ENCODE measurements at places on chromosomes 12 and 14.

GRCh38 chr14:63174760-63175191 is 29.5 kb upstream of the RHOJ start:
- DNase-seq: peak; percentile 60

DNA sequence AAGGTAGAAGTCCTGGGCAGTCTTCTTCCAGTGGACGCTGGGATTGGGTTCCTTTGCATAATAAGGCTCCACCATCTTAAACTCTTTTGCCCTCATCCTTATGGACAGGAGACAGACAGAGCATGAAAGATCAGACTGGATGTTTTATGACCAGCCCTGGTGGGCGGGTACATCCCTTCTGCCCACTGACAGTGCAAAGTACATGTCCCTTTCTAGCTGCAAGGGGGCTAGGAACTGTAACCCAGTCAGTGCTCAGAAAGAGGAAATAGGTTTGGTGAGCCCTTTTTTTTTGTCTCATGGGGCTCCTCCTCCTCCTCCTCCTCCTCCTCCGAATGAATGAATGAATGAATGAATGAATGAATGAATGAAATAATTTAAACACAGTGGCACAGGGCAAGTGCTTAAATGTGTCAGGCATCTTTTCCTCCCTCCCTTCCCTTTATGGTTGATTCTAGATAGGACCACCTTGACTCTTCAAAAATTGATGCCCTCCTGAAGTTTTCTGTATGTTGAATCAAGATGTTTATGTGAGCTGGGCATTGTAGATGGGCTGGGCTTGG is 36.4 kb upstream of the HNF1A start:
- no peak for DNase-seq

DNA sequence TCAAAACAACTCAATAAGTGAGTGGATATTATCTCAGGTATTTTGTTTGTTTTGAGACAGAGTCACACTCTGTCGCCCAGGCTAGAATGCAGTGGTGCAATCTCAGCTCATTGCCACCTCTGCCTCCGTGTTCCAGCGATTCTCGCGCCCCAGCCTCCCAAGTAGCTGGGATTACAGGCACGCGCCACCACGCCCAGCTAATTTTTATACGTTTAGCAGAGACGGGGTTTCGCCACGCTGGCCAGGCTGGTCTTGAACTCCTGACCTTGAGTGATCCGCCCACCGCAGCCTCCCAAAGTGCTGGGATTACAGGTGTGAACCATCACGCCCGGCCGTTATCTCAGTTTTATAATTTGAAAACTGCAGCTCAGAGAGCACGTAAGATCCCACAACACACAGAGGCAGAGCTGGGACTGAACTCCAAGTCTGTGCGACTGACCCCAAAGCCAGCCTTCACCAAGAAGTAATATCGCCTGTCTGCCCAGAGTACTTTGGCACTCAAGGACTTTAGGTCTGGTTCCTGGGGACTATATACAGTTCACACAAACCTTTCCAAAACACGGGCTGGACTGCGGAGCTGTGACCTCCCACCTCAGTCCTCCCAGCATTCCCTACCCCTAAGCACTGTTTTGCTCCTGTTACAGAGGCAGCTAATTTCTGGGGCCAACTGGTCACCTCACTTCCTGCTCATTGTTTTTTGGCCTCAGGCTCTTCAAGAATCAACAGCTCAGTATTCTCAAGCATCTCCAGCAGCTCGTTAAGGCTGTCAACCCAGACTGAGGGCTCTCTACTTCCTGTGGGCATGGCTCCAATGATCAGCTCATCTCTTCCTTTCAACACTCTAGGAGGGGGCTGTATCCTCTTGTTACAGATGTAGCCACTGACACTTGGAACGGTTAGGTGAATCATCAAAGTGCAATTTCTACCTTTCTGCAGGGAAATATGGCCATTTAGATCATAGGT is 22.5 kb downstream of the TESC start:
- DNase-seq: no peak

GRCh38 chr12:66269757-66270383 is 32.4 kb upstream of the HELB start:
- peak; percentile 54 for DNase-seq

- DNase-seq: no peak
Measured at GRCh38 chr12:701896-702539, 38.8 kb upstream of the NINJ2 start.

- DNase-seq: no peak
Measured at GRCh38 chr12:1872001-1872400, 46.5 kb downstream of the CACNA2D4 start.

DNA sequence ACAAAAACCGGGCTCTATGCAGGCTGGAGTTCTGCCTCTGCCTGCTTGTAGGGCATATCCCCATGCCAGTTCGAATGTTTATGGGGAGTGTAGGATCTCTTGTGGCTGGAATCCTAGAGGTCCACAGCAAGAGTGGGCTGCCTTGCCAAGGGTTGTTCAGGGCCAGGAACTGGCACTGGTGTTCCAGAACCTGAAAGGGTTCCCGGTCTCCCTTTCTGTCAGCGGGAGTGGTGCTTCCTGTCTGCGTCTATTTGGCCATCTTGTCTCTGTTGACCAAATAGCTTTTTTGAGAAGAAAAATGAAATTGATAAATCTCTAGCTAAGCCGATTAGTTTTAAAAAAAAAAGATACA is 17.8 kb downstream of the OLR1 start:
- DNase-seq: no peak

DNA sequence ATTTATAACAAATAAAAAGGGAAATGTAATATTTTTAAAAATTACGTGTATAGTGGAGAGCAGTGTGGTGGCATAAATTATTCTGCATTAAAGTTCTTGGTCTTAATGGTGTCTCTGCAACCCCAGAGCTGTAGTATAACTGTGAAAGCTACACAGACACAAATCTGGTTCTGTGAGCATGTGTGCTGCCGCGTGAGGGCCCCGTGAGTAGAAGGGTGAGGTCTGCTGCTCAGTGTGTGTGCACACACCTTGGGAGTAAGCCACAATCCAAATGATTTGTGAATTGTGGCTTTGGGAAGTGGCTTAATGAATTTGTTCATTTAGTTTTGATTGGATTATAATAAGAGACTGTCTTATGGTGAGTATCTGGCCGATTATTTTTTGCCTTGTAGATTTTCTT is 16.8 kb downstream of the PELI2 start:
- no peak for DNase-seq

DNA sequence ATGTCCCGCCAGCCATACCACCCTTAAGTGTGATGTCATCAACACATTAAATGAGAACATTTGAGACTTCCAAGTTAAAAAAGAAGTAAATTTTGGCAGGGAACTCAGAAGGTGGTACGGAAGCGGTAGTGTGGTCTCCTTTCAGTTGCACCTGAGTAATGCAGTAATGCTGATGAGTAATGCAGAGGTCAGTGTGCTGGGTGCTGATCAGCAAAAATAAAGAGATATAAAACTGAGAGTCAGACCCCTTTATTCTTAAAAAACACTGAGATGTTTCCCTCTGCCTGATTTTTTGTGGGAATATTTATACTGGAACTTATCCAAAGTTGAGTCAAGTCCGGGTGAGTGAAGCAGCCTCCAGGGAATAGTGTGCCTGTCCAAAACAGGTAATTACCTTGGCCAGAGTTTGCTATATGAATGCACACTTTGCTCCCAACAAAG is 370.6 kb upstream of the PRICKLE1 start:
- DNase-seq: peak; percentile 82

- DNase-seq: no peak
Measured at GRCh38 chr12:57461917-57462250, 2.3 kb downstream of the GLI1 start.

GRCh38 chr12:71160585-71160984 is 2.8 kb upstream of the TSPAN8 start:
- DNase-seq: peak; percentile 56

GRCh38 chr14:80988735-80989429 is 33.5 kb downstream of the TSHR start:
- DNase-seq: peak; percentile 13

GRCh38 chr12:49730568-49731101 is 10.7 kb upstream of the TMBIM6 start:
- DNase-seq: peak; percentile 36

DNA sequence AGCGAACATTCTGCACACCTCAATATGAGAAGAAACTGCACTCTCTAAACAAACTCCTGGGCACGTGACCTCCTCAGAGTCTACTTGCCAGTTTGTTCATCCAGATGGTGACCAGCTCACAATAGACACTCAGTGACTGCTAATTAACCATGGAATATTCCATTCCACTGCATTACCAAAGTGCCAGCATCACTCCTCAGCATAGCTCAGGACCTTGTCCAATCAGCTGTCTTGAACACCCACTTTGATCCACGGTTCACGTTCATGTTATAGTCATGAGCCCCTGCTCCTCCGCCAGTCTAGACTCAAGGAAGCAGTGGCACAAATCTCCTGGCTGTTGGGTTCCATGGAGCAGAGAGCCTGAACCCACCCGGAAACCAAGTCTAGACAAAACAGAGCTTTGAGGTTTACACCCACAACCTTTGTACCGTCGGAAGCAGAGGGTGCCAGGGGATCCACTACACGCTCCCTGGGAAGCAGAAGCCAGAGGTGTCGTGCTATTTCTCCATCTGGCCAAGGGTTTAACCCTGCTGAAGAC is 285.3 kb downstream of the ZFP36L1 start:
- no peak for DNase-seq

- no peak for DNase-seq
Measured at GRCh38 chr12:113378291-113378690, 19.9 kb downstream of the PLBD2 start.

- DNase-seq: no peak
Measured at GRCh38 chr12:107894589-107894988, 120.1 kb downstream of the ASCL4 start.

- DNase-seq: peak; percentile 96
Measured at GRCh38 chr14:60247994-60248696, 876 bp upstream of the PPM1A start.

DNA sequence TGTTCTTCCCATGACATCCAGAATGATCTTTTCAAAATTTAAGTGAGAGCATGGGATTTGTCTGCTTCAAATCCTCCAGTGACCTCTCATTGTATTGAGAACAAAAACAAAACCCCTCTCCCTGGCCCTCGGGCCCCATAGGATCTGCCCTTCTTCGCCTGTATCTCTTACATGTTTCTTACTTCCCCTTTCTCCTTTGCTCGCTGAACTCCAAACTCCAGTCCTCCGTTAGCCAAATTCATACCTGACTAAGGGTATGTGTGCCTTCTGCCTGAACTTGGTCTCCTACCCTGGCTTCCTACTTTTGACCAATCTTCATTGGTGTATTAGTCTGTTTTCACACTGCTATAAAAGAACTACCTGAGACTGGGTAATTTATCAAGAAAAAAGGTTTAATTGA is 13.2 kb upstream of the TSPAN11 start:
- DNase-seq: no peak

GRCh38 chr14:99879401-99880295 is 86.4 kb downstream of the EML1 start:
- peak; percentile 21 for DNase-seq

DNA sequence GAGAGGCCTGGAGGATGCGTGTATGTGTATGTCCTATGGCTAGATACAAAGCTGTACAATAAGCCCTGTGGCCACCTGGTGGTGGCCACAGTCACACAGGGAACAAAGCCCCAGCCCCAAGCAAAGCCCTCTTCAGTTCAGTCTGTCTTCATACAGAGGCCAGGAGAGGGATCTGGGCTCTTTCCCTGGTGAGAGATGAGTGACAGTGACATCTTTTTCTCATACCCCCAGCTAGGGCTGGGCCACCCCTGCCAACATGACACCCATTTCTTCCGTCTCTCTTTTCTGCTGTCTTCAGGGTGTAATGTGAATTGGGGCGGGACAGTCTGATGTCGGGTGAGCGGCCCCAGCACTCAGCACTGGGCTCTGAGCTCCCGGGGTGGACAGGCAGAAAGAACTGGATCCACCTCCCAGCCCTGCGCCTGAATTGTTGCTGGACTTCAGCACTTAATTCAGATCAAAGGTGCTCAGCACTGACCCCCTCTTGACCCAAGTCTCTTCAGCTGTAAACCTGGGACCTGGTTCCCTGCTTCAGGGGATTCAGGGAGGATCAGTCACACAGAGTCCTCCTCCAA is 59.8 kb downstream of the SERPINA3 start:
- DNase-seq: peak; percentile 23

DNA sequence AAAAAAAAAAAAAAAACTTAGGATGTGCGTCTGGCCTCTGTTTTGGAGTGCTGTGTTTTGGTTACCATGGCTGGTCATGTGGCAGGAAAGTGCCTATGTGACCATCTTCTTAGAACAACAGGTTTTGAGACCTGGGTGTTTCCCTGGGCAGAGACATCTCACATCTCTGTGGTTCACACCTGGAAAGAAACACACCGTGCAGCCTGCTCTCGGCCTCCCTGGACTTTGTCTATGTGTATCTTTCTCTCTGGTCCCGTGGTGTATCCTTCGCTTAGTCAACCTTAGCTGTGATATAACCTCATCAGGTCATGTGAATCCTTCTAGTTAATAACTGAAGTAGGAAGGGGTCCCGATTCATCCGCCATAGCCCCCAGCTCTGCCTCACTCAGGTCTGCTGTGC is 22.6 kb downstream of the ACADS start:
- DNase-seq: no peak

Data from MCF 10A (cell line).